ENCODE measurements at places on chromosomes 6 and 20.
A peak's percentile ranks its signal among the peaks of the same experiment; 100 is the strongest.

GRCh38 chr20:46683011-46683667 lies 6.1 kb downstream of the TP53RK start:
- DNase-seq = no peak

- no peak for DNase-seq
These were observed 65.2 kb upstream of the ANKEF1 start for GRCh38 chr20:9969626-9970025.

DNA sequence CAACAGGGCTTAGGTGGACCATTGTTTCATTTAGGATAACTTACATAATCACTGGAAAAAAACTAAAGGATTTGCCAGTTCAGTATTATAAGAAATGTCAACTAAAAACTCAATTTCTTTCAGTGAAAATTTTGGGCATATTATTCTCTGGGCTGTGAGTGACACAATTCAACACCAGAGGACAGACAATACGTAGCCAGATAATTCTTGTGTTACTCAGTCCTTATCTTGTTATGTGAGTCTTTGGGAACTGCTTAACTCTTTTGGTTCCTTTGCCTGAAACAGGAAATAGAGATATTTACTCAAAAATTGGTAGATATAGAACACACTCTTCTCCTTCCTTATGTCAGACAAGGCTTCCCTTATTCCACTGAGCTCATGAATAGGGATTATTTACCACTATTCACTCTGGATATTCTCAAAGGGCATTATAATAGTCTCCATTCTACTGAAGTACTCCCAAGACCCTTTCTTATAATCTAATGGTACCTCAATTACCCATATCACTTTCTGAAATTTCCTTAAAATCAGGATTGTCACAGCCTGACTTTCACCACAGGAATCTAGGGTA lies 4.9 kb upstream of the BEND6 start:
- DNase-seq = no peak

GRCh38 chr20:38973107-38973506 lies 11.0 kb downstream of the DHX35 start:
- DNase-seq = no peak

- no peak for DNase-seq
These were observed 399.5 kb downstream of the QKI start for GRCh38 chr6:163813979-163814493.

- no peak for DNase-seq
These were observed 18.7 kb downstream of the SRXN1 start for GRCh38 chr20:634148-634925.

DNA sequence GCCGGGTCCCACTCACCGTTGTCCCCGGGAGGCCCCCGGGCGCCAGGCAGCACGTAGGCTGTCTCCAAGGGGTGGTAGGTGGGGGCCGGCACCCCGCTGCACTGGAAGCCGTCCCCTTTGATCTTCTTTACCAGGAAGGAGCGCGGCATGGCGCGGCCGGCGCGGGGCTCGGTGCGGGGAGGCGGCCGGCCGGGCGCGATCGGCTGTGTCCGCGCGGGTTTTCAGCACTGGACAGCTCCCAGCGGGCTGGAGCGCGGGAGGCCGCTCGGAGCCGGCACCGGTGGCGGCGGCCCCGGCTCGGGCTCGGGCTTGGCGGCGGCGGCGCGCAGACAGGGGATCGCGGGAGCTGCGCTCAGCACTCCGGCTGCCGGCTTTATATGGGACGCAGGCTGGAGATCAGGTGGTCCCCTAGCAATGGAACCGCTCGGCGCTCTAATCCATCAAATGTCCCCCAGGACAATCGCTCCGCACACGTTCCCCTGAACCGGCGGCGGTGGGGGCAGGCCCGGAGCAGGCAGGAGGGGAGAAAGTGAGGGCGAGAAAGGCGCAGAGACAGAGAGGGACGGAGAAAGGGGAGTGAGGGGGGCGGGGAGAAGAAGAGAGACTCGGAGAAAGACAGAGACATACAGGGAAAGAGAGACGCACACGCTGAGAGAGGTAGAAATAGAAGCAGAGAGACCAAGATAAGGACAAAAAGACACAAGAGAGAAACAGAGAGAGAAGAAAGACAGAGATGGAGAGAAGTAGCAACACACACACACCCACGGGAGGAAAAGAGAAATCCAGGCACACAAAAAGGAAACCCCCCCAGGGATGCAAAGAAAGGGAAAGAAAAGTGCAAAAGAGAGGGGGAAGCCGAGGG lies at the start of gene SCRT2:
TSS of gene SCRT2 (minus strand) at position 350 of the 862 bp plus-strand sequence. CDS start at position 149, 201 bp downstream.
- DNase-seq = peak; percentile 34

- DNase-seq = no peak
These were observed 360.2 kb downstream of the PREX1 start for GRCh38 chr20:48467622-48468021.

- no peak for DNase-seq
These were observed 73.0 kb upstream of the PTCHD4 start for GRCh38 chr6:48183811-48184605.

GRCh38 chr20:36462440-36463211 lies 78.7 kb upstream of the MYL9 start:
- no peak for DNase-seq

DNA sequence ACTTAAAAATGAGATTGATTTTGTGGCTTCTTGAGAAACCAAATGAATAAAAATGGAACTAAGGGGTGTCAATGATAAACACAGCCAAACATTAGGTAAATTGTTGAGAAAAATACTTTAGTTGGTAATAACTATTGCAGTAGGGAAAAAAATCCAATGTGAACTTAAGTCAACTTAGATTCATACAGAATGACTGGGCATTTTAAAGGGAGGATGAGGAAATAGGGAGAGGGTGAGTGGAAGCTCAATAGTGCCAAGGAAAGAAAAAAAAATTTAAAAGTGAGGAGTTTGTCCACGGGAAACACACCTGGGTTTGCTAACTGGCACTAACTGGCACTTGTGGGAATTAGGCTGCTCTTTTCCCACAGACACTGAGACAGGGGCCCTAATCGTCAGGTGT lies 26.2 kb upstream of the PGK2 start:
- no peak for DNase-seq

DNA sequence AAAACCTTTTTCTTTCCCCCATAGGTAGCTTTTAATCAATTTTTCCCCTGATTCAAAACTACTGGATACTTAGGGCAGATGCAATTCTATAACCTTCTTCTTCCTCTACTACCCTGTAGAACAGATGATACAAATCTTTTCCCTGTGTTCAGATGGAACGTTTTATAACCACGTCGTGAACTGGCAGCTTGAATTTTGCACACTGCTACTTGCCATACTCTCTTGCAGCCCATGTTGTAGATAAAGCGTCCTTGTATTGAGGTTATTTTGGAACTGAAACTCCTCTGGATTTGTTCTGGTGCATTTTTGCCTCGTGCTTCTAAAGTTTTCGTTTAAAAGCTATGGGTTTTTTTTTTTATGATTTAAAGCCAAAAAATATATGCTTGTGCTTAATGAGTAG lies 440.2 kb downstream of the RFPL4B start:
- DNase-seq = no peak

GRCh38 chr20:46494077-46494476 lies 19.3 kb downstream of the ZNF334 start:
- no peak for DNase-seq

DNA sequence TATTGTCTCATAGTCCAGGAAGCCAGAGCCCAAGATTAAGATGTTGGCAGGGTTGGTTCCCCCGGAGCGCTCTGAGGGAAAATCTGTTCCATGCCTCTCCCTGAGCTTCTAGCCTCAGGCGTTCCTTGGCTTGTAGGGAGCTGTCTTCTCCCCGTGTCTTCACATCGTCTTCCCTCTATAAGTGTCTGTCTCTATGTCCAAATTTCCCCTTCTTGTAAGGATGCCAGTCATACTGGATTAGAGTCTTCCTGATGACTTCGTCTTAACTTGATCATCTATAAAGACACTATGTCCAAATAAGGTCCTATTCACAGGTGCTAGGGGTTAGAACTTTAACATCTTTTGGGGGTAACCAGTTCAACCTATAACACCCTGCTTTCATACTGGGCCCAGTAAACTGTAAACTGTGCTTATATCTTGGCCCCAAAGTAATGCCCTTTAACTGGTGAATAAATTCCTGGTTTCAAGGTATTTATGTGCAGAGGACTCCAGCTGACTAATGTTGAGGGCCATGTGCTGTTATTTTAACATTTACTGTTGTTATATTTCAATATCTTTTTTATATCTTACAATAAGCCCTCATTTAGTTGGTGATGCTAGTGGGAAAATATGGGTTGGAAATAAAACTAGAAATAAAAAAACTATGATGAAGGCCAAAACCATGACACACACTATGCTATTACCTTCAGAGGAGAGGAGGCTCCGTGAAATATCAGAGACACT lies 101.7 kb upstream of the IYD start:
- DNase-seq = no peak

DNA sequence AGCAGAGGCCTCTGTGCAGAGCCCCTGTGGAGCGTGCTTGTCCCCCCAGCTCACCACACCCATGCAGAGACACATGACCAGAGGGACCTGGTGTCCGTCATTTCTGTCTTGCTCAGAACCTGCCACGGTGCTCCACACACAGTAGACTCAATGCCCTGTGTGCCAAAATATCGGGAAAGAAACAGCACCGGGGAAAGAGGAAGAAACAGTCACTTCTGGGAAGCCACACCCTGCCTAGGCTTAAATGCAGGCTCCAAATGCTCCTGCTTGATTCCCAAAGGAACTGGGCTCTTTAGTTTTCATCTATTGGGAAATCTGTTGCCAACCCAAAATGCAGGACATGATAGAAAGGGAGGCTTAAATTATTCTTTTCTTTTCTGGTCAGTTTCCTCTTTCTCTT lies 503.9 kb downstream of the CD83 start:
- no peak for DNase-seq

DNA sequence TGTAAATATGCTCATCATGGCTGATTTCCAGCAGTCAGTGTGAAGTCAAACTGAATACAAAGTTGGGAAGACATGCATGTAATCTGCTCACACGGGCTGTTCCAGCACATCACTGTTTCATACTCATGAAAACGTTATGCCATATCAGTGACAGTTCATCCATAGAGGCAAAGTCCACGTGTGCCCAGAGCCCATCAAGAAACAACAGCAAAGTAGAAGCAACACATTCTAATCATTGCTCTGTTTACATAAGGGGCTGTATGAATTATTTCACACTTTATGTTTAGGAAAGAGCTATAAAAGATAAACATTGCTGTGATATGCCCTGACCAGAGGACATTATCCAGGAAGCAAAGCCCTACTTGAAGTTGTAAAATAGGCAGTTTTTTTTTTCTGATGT lies 157.0 kb upstream of the ENPP5 start:
- no peak for DNase-seq
